ENCODE measurements at places on chromosomes 16 and 17.

DNA sequence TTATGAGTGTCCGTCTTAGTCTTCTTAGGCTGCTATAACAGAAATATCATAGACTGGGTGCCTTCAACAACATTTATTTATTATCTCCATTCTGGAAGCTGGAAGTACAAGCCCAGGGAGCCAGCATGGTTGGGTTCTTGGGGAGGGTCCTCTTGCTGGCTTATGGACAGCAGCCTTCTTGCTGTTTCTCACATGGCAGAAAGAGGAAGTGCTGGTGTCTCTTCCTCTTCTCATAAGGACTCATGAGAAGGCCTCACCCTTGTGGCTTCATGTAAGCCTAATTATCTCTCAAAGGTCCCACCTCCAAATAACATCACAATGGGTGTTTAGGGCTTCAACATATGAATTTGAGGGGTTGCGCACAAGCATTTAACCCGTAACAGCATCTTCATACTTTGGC is 207.0 kb upstream of the COX10 start:
- DNase-seq, result no peak

GRCh38 chr17:79979816-79980215 is 55.9 kb downstream of the TBC1D16 start:
- DNase-seq, result no peak

DNA sequence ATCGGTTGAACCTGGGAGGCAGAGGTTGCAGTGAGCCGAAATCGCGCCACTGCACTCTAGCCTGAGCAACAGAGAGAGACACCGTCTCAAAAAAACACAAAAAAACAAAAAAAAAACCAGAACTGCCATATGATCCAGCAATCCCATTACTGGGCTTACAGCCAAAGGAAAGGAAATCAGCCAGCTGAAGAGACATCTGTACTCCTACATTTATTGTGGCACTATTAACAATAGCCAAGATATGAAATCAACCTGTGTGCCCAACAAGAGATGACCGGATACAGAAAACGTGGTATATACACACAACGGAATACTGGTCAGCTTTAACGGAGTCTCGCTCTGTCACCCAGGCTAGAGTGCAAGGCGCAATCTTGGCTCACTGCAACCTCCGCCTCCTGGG is 14.6 kb downstream of the FANCA start:
- DNase-seq, result no peak

DNA sequence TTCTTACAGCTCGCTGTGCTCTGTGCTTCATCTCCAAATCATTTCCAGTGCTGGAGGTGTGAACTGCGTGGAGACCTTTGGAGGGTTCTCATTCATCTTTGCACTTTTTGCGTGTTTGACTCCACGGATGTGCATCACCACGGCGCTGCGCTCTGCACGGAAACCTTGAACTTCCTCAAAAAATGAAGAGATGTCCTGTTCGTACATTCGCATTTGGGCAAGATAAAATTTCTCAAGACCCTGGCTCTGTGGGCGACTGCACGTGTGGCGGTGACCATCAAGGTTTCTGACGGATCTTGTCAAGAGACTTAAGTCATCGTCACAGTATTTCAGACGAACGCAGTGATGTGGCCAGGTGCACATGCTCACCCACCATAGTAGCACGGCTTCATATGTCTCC is 10.3 kb upstream of the PVALEF start:
- DNase-seq, result no peak

DNA sequence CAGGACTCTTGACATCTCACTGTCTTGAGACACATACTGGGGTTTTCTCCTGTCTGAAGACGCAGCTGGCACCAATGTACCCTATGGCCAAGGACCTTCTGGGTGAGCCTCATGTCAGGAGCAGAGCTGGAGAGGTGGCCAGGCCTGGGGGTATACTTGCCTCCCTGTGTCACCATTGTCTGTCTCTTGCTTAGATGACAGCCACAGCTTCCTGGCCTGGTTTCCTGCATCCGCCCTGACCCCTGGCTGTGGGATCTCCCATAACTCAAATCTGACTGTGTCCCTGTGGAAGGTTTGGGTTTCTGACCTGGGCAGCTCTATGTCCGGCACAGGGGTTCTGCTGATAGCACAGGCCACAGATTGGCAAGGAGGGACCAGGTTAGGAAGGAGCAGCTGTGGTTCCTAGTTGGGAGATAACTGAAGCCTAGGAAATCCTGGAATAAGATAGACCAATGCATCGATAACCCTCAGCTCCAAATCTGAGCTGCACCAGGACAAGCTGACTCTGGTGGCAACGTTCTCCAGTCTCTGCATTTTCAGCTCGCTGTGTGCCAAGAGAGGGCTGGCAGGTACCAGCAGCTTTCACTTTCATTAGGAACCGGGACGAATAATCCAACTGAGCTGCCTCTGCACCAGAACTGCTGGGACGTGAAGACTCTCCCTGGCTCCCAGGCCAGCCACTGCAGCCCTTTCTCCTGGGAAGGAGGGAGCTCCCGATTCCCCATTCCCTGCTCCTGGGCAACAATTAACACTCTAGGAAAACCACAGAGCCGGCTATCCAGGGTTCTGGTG is 5.0 kb downstream of the DEXI start:
- DNase-seq, result no peak
